ENCODE measurements at places on chromosomes 16 and 17. TPM values are rescaled to one million over a fixed set of nuclear protein-coding genes. Genes with fewer than 3 reads are reported as not detected.

DNA sequence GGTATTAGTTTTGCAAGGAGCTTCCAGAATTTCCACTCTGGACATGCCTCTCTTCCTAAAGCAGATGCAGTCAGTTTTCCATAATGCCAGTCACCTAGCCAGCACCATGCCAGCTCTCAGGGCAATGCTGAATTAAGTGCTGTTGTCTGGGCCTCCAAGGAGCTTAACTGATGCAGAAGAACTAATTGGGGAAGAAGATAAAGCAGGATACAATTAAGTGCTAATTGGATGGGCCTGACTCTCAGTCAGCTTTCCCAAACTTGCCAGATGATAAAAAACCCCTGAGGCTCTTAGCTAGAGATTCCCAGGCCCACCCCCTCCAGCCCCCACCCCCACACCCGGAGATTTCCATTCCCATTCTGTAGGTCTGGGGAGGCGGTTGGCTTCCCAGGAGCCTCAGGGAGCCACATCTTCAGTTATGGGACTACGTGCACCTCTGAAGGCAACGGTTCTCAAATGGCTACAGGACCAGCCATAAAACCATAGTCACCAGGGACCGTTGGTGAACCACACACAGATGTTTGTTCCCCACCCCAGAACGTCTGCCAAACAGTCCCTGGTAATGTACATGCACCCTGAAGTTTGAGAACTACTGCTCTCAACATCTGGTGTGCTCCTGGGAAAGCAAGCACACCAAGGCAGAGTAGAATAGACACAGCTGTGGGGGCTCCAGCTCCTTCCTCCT, 499.1 kb upstream of the CDH5 start:
- H3K27ac ChIP-seq = no peak overlapping the region
- no peaks in the 10 kb centered on the region for H3K27me3 ChIP-seq
- no peak overlapping the region for H3K4me3 ChIP-seq

DNA sequence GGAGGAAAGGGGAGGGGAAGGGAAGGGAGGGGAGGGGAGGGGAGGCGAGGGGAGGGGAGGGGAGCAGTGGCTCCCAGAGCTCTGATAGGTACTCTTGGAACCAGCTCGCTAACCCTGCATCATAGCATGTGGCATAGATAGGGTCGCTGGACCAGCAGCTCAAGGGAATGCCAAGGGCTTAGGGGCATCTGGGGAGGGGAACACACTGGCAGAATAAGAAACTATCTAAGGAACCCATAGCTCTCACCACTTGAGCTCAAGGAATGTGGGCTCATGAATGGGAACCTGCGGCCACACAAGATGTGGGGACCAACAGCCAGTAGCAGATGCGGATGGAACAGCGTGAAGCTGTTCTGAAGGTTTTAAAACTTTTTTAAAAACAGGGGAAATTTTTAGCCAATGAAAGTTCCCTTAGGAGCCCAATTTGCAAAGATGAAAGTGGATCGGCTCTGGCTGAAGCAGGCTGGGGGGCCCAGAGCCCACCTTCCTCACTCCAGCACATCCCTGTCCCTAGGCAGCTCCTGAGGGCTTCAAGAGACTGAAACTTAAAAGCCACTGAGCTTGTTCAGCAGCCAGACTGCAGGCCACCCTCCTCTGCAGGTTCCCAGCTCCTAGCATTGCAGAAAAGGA, 46.9 kb downstream of the PIMREG start:
- DNase-seq = no peak
- H3K4me1 ChIP-seq = no peaks in the 10 kb centered on the region
- H3K27ac ChIP-seq = no peak overlapping the region
- no peaks in the 10 kb centered on the region for H3K27me3 ChIP-seq
- no peaks in the 10 kb centered on the region for H3K36me3 ChIP-seq

DNA sequence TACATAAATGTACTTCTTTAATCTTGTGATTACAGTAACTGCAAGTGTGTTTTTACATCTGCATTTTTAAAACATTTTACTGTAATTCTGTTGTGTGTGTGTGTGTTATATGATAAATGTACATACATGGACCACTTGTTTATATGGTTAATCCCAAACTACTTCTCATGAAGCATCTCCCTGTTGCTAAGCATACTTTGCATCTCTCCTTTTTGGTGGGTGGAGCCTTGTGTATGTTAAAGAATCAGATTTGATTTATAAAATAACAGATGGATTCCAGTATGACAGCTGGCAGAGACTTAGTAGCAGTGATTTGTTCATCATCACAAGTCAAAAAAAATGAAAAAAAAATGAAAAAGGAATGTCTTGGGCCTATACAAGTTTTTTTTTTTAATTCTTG, 56.0 kb upstream of the RHBDL3 start:
- DNase-seq = no peak
- H3K27ac ChIP-seq = no peak overlapping the region
- no peaks in the 10 kb centered on the region for H3K4me1 ChIP-seq
- no peaks in the 10 kb centered on the region for H3K36me3 ChIP-seq
- H3K4me3 ChIP-seq = no peak overlapping the region

DNA sequence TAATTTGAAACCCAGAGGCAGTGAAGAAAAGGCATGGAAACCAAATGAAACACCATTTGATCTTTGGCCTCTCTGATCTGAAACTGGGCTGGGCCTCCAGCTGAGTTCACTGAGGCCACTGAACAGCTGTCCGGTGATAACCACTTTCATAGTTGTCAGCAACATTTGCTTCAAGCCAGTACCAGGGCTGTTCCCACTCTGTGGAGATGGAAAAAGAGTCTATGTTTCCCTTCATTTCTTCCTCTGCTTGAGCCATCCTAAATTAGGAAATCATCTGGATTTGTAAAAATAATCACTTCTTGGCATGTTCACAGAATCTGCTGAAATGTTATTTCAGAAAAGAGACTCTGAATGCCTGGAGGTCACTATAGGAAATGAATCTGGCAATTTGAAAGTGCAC, 119.3 kb downstream of the STX8 start:
- H3K4me3 ChIP-seq = no peak overlapping the region
- no peak for DNase-seq
- H3K27ac ChIP-seq = no peak overlapping the region
- H3K4me1 ChIP-seq = no peaks in the 10 kb centered on the region

DNA sequence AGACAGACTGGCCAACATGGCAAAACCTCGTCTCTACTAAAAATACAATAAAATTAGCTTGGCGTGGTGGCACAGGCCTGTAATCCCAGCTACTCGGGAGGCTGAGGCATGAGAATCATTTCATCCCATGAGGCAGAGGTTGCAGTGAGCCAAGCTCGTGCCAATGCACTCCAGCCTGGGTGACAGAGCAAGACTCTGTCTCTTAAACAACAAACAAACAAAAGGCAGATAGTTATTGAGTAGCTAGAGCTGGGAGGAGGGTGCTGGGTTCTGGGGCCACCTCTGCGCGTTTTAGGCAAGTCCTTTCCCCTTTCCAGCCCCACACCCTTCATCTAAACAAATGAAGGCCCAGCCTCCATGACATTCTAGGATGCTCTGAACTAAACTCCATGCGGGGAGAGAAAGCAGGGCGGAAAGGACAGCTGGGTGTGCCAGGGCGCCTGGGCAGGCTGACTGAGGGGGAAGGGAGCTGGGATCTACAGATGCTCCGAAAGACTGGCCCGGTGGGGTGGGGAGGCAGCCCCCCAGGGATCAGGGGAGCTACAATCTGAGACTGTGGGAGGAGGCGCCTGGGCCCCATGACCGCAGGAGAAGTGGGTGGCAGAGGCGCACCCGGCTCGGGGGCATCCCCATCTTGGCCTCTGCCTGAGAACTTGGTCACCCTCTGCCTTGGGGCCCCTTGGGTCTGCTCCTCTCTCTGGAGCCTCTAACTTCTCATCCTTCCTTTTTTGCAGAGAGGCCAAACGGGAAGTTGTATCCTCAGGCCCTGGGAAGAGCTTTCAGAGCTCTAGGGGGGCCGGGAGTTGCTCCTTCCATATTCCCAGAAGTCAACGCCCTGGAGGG, 910 bp downstream of the ITGAL start:
- H3K36me3 ChIP-seq = no peaks in the 10 kb centered on the region
- H3K4me3 ChIP-seq = no peak overlapping the region
- H3K4me1 ChIP-seq = no peaks in the 10 kb centered on the region
- no peak for DNase-seq
- no peaks in the 10 kb centered on the region for H3K27me3 ChIP-seq
- H3K27ac ChIP-seq = no peak overlapping the region

GRCh38 chr17:32763855-32764439, 113.0 kb downstream of the MYO1D start:
- no peaks in the 10 kb centered on the region for H3K27me3 ChIP-seq
- H3K4me3 ChIP-seq = no peak overlapping the region
- no peaks in the 10 kb centered on the region for H3K36me3 ChIP-seq
- DNase-seq = no peak

- peak overlapping the region; percentile 55 for H3K27ac ChIP-seq
- H3K4me3 ChIP-seq = no peak overlapping the region
- DNase-seq = no peak
- H3K36me3 ChIP-seq = no peaks in the 10 kb centered on the region
- H3K27me3 ChIP-seq = no peaks in the 10 kb centered on the region
- no peaks in the 10 kb centered on the region for H3K4me1 ChIP-seq
These were observed 17.7 kb upstream of the SLC12A3 start for GRCh38 chr16:56847173-56847910.

DNA sequence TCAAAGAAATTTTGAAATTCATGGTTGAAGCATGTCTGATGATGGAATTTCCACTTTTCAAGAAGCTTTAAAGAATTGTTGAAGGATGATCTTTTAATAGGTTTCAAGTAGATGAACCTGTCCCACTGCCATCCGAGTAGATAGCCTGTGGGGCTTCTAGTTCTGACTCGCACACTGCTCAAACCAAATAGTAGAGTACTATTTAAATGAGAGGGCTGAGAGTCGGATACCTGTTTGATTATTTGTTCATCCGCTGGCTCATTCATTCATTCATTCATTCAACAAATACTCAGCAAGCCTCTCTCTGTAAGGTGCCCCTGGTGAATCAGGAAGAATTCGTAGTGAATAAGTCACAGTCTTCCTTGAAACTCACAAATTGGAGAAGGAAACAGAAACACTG, 108.2 kb upstream of the IRX5 start:
- H3K36me3 ChIP-seq = no peaks in the 10 kb centered on the region
- no peak for DNase-seq
- H3K4me1 ChIP-seq = no peaks in the 10 kb centered on the region
- H3K27me3 ChIP-seq = peaks cover 3% of the 10 kb centered on the region
- H3K27ac ChIP-seq = no peak overlapping the region
- no peak overlapping the region for H3K4me3 ChIP-seq

Gene CCT6B
- 8.8 TPM for total RNA-seq
